ENCODE measurements at places on chromosomes 3 and 15. TPM values are rescaled to one million over a fixed set of nuclear protein-coding genes. Genes with fewer than 3 reads are reported as not detected.

CCDC39 gene
- not detected for total RNA-seq

IL16 gene
- not detected for total RNA-seq

USP50 gene
- total RNA-seq = not detected

A4GNT gene
- total RNA-seq = not detected

SERINC4 gene
- 0.12 TPM for total RNA-seq

NR2E3 gene
- total RNA-seq = 0.18 TPM

PEAK1 gene
- total RNA-seq = 12.6 TPM

GCNT3 gene
- 179 TPM for total RNA-seq

PEX5L gene
- total RNA-seq = not detected

RARRES1 gene
- total RNA-seq = 11.0 TPM

TUBGCP5 gene
- total RNA-seq = 27.1 TPM

WDR72 gene
- 7.6 TPM for total RNA-seq

SCAANT1 gene
- not detected for total RNA-seq

POPDC2 gene
- 0.16 TPM for total RNA-seq

HTR3E gene
- total RNA-seq = not detected

OR5K2 gene
- total RNA-seq = not detected

TAGLN3 gene
- not detected for total RNA-seq

All from A549 treated with DMSO at 1 μM for 4 hours (cell line).